Calu3 (cell line): ENCODE measurements at places on chromosomes 3 and 15.

DNA sequence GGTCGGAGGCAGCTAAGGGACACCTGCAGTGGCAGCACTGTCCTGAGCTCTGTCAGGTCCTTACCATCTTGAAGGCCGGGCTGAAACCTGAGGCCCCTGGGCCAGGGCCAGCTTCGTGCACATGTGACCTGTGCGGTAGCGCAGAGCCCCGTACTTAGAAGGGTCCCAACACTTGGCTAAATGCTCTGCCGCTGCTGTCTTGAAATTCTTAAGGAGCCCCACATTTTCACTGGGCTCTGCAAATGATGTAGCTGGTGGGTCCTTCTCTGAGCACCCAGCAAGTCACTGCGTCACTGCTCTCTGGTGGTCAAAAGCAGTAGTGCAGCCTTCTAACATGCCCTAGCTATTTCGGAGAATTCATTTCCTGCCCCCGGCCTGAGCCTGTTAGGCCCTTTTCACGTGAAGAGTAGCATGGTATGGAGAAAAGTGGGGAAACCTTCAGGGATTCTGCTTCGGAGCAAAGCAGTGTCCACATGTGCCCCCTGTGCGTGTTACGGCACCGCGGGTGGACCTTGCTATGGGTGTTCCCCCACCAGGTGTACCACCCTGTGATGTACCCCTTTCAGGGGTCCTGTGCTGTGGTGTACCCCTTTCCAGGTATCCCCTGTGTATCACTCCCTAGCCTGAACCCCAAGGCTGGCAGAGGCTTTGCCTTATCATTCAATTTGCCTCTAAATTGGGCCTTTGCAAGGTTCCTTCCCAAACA, 79.7 kb downstream of the TMEM266 start:
- peak; percentile 82 for DNase-seq

- no peak for DNase-seq
These were observed 654 bp downstream of the SUSD5 start for GRCh38 chr3:33217866-33218445.

- peak; percentile 20 for DNase-seq
These were observed 48.1 kb upstream of the THUMPD3 start for GRCh38 chr3:9314796-9315195.

- DNase-seq, result no peak
These were observed 51.1 kb downstream of the ANXA2 start for GRCh38 chr15:60346653-60347052.

GRCh38 chr3:57512166-57512565, 32.0 kb downstream of the DNAH12 start:
- no peak for DNase-seq

GRCh38 chr3:40160933-40161332, 148.6 kb upstream of the EIF1B start:
- DNase-seq, result no peak

DNA sequence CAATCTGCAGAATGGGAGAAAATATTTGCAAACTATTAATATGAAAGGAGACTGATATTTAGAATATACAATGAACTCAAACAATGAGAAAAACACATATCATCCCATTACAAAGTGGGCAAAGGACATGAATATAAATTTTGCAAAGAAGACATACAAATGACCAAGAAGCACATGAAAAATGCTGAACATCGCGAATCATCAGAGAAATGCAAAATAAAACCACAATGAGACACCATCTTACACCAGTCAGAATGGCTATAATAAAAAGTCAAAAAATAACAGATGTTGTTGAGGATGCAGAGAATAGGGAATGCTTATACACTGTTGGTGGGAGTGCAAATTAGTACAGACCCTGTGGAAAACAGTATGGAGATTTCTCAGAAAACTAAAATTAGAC, 83.6 kb downstream of the RAP2B start:
- DNase-seq, result no peak

DNA sequence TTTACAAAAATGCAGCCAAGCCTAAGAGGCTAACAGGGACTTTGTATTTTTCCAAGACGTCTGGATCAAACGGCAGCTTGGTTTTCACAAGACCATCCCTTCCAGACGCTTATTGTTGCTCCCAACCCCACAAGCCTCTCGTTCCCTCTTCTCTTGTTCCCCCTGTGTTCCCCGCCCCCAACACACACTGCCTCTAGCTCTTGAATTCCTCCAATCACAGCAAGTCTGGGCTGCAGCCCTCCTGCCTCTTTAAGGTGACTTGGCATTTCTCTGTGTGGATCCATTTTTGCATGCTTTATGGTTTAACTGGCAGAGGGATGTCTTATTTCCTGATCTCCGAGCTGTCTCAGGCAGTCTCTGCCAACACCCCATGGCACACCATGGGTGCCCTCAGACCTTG, 182.2 kb downstream of the ABHD5 start:
- DNase-seq, result no peak

- DNase-seq, result no peak
These were observed 9.4 kb downstream of the AKAP13 start for GRCh38 chr15:85389772-85390171.

- peak; percentile 87 for DNase-seq
These were observed at the start of gene AP3B2 for GRCh38 chr15:82709421-82710207. AP3B2 (minus strand) TSS chr15:82709875; CDS start chr15:82709706, 169 bp downstream.

- DNase-seq, result no peak
These were observed 18.2 kb upstream of the ZNF639 start for GRCh38 chr3:179304605-179305004.

- no peak for DNase-seq
These were observed 143.8 kb downstream of the ERC2 start for GRCh38 chr3:56324473-56324872.

GRCh38 chr3:57939775-57940174, 68.4 kb upstream of the FLNB start:
- no peak for DNase-seq

DNA sequence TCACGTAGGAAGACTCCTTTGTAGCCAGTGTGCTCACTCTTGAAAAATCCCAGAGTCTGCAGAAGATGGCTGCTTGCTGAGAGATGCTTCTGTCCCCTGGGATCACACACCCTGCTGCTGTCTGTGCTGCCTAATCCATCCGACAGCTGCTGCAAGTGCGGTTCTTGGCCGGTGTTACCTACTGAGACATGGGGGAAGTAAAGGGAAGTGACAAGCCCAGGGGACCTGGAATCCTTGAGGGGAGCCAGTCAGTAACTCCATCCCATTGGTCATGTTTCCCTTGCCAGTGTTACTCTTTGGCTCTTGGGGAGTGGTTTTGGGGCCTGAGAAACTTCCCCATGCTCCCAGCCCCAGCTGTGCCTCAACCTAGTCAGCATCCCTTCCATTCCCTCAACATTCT, 8.3 kb upstream of the CPNE9 start:
- DNase-seq, result no peak

DNA sequence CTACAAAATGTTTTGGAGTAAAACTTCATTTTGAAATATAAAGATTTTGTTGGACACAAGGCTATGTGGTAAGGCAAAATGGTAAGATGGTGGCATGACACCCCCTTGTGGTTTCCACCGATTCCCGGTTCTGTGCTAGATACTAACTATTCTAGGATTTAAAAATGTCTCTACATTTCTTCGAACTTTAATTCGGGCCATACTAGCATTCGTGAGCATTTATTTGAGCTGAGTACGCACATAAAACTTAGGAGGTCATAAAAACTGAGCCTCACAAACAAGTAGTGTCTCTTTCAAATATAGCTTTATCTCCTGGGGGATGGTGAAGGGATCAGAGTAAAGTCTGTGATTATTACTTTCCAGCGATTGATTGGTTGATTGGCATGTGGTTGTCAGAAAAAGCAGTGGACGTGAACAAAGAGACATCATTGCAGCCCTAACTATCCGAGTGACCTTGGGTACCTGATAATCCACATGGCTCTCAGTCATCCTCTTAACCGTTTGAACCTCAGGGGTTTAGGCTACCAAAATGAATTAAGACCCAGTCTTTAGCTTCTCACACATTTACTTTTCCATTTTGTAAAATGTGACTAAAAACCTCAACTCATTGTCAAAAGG, 1.1 kb upstream of the ZNF639 start:
- peak; percentile 51 for DNase-seq

DNA sequence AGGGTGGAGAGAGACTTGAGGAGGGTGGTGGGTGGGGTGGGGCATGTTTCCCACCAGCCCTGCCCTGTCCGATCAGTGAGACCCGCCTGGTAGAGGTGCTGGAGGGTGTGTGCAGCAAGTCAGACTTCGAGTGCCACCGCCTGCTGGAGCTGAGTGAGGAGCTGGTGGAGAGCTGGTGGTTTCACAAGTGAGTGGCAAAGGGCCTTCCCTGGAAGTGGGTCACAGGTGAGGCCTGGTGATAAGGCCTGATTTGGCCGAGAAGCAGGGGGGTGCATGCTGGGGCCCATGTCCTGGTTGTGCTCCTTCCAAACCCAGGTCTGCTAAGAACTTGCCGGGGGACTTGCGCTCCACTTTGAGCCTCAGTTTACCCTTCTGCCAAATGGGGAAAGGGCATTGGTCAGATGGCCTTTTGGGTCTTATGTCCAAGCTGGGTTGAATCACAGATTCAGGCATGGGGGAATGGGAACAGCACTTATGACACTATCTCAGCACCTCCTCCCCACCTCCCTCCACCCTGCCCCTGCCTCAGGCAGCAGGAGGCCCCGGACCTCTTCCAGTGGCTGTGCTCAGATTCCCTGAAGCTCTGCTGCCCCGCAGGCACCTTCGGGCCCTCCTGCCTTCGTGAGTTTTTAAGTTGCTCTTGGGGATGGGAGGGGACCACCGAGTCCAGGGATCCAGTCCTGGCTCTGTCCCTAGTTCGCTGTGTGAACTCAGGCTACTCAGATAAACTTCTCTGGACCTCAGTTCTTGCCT, 4.0 kb downstream of the CRELD1 start:
- DNase-seq, result no peak

GRCh38 chr15:86659724-86660411, 580.2 kb downstream of the AGBL1 start:
- no peak for DNase-seq

DNA sequence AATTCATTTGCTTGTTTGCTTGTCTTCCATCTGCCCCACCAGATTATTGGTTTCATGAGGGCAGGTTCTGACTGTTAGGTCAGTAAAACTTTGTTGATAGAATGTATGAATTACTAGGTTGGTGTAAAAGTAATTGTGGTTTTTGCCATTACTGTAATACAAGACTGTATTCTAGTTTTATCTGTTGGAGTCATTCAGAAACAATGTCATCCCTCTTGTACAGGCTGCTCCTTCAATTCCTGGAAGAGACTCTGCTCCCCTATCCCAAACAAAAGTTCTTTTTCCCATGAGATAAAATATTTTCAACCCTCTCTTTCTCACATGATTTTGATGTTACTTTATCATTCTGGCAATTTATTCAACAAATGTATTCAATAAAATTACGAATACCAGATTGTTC, 115.0 kb downstream of the CHST2 start:
- no peak for DNase-seq

GRCh38 chr3:84836961-84837360, 121.8 kb upstream of the CADM2 start:
- peak; percentile 82 for DNase-seq

DNA sequence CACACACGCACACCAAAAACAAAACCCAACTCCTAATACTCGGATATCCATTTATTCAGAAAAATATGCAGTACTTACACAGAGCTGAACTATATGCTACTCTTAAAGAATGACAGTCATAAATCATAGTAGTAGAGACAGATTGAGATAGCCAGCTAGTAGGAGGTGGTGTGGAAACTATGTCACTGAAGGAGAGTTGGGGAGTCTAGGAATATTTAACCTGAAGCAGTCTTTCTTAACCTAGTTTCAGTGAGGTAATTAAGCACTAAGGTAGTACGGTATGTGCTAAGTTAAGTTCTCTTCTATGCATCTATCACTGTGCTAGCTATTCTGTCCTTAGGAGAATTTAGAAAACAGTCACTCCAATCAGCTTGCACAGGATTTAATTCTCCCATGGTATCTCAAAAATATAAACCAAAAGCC, 54.2 kb downstream of the ANKRD28 start:
- DNase-seq, result no peak

DNA sequence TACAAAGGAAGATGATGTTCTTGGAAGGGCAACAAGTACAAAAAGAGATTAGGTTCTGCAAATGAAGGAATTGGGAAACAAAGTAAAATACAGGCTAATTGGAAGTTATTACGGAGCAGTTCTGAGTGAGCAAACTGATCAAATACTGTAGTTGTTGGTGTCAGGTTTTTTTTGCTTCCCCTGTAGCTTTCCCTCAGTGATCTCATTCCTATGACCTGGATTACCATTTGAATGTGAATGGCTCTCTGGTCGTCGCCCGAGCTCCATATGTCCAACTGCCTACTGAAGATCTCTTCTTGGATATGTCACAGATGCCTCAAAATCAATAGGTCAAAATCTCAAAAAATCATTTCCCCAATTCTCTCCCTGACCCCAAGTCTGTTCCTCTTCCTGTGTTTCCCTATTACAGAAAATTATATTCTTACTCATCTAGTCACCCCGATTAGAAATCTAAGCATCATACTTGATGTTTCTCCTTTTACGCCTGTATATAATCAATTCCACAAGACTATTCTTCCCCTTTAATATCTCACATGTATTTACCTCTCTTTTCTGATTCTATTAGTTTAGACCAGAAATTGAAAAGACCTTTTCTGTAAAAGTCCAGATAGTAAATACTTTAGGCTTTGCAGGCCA, 29.0 kb downstream of the GOLM2 start:
- DNase-seq, result no peak

GRCh38 chr3:12507591-12508281, 23.5 kb downstream of the TSEN2 start:
- no peak for DNase-seq

DNA sequence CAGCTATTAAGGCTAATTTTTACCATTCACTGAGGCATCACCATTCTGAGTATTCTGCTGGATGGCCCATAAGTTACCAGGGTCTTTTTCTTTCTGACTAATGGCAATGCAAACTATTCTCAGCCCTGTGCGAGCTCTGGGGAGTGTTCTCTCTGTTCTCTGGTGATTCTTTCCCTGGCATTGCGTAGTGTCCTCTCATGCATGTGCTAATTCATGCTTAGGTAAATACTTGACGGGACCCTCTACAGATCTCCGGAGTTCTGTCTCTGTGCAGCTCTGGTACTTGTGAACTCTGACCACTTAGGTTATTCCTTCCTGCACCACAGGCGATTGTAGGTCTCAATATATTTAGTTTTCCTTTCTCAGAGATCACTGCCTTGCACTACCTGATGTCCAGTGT, 34.8 kb downstream of the UBE2E1 start:
- no peak for DNase-seq

GRCh38 chr15:73258271-73259108, 110.3 kb downstream of the HCN4 start:
- DNase-seq, result no peak

- DNase-seq, result no peak
These were observed 376.8 kb upstream of the THBS1 start for GRCh38 chr15:39204031-39204430.

GRCh38 chr15:83959477-83959876, 276.1 kb upstream of the GOLGA6L4 start:
- DNase-seq, result no peak

DNA sequence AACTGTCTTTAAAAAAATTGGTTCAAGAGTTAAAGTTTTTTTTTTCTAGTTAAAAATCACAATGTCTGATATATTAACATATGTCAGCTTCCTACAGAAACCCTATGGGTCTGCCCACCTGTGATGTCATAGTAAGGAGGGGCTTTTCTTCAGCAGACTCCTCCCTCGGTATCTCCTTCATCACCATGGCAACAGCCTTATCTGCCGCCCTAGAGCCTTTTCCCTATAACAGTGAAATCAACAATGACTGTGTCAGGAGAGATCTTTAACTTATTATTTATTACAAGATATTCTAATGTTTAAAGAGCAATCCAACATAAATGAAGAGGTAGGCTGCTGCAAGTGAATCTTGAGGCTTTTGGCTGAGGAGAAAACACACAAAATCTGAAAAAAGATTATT, 138.7 kb downstream of the PEX5L start:
- DNase-seq, result peak; percentile 72

- DNase-seq, result no peak
These were observed 77.1 kb downstream of the SLC25A26 start for GRCh38 chr3:66297900-66298299.

GRCh38 chr3:125957674-125958510, 11.1 kb upstream of the ROPN1B start:
- DNase-seq, result no peak
